Stimulated activated CD8-positive, alpha-beta memory T cell treated with anti-CD3 and anti-CD28 coated beads, Interleukin-7, amount 100 ng/mL, for 48 hours (primary cell): ENCODE measurements at places on chromosomes 13 and 19.

GRCh38 chr13:50375792-50376191 is 360.5 kb downstream of the KCNRG start:
- DNase-seq = no peak

DNA sequence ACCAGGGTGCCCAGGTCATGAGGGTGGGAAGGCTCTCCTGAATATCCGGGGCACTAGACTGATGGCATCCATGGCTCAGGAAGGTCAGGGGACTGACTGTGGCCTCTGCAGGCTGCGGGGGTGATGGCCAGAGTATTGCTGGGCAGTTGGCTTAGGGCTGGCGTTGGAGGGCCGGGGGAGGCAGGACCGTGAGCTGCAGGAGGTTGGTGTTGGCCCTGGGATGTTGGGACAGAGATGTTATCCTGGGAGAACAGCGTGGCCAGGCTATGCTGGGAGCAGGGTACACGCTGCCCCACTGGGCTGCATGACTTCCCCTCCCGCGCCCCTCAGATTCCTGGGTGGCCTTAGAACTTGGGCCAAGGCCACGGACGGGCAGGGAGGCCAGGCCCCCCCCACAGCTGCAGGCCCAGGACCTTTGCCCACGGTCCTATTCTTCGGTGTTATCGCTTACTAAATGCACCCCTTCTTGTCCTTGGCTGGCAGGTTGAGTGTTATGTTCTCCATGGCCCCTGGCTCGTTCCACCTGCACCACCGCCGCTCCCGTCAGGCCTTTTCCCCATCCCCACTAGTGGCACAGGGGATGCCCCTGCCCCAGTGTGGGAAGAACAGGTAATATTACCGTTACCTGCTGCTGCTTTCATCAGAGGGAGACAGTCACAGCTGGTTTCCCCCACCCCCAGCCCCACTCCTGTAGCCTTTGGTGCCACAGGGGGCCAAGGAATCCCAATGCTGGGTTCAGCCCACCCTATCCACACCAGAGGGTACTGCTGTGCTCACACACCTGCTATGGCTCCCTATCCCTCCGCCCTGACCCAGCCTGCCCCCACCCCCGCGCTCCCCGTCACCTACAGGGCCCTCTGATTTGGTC is 3.2 kb upstream of the ISYNA1 start:
- DNase-seq = no peak

DNA sequence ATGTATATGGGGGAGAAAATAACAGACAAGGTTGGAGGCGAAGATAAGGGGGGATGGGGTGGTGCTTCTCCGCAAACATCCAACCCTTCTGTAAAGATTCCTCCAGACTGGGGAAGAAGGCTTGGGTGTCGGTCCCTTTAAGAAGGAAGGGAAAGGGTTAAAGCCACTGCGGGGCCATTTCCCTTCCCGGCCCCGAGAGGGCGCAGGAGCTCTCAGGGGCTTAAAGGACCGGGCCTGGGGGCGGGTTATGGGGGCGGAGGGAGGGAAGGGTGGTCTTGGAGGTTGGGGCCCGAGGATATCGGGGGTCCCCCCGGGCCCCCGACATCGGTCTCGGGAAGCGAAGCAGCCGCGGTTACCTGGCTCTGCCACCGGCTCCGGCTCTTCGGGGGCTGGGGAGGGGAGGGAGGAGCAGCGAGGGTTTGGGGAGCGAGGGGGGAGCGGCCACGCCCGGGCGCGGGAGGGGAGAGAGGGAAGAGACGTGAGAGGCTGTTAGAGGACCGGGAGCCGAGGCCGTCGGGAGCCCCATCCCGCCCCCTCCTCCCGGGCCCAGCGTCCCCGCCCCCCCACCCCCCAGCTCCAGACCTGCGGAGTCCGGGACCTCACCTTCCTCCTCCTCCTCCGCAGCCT is 2.8 kb downstream of the TNNT1 start:
- no peak for DNase-seq

DNA sequence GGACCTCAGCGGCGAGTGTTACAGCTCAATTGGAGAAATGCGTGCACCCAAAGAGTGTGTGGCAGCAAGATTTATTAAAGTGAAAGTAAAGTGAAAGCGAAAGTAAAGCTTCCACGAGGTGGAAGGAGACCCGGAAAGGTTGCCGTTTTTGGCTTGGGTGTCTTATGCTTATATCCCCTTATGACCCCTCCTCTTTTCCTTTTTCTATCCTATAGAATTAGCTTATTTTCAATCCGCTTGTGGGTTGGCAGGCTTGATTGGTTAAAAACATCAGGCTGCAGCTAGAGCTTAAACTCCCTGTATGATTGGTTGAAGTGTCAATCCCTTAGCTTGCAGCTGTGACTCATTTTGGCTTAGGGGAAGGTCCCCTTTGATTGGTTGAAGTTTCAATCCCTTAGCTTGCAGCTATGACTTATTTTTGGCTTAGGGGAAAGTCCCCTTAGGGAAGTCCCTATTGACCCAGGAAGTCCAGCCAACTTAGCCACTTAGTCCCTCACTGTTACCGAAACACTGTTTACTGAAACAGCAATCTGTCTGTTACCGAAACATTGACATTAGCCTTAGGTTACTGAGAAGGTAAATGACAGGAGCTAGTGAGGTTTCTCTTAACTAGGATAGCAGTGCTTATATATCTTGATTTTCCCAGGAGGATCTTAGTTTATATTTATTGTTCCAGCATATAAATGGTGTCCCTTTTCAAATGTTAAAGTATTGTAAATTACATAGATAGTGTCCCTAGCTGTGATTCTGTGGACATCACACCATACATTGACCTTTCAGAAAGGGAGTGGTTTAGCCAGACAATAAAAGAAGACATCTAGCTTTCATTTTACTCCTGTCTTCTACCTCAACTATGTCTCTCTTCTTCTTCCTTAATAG is 575.8 kb downstream of the DACH1 start:
- peak; percentile 10 for DNase-seq

DNA sequence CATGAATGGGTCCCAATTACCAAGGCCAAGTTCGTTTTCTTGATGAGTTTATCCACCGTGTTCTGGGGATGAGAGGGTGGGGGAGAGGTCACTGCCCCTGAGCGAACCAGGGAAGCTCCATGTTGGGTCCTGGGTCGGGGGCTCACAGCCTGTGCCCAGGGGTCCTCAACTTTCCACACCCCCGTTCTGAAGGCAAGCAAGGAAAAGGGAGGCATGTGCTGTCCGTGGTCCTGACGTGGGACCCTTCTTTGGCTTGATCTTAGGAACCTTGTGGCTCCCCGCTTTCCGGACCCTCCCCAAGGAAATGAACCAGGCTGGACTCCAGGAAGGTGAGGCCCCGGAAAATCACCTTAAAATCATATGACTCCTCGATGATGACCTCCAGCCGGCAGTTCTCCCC is 18.2 kb upstream of the MEIS3 start:
- DNase-seq = no peak

- DNase-seq = no peak
Observed at GRCh38 chr19:32317086-32317485, 28.3 kb upstream of the ZNF507 start.

- no peak for DNase-seq
Observed at GRCh38 chr13:27425158-27425917, 919 bp downstream of the GTF3A start.

DNA sequence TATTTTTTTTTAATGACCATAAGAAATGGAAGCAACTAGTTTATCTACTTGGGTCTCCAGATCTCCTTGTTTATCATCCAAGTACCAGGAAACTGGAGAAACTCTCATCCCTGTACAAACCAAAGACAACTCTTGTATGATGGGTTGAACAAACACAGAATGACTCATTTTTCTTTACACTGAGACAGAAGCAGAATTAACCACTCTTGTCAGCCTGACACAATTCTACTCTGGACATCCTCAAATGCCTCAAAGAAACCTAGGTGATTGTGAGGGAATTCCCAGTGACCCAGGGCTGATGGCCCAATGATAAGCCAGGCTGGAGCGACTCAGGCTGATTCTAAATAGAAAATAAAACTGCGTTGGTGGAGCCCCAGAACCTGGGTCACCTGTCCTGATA is 151.5 kb downstream of the ZNF737 start:
- no peak for DNase-seq

DNA sequence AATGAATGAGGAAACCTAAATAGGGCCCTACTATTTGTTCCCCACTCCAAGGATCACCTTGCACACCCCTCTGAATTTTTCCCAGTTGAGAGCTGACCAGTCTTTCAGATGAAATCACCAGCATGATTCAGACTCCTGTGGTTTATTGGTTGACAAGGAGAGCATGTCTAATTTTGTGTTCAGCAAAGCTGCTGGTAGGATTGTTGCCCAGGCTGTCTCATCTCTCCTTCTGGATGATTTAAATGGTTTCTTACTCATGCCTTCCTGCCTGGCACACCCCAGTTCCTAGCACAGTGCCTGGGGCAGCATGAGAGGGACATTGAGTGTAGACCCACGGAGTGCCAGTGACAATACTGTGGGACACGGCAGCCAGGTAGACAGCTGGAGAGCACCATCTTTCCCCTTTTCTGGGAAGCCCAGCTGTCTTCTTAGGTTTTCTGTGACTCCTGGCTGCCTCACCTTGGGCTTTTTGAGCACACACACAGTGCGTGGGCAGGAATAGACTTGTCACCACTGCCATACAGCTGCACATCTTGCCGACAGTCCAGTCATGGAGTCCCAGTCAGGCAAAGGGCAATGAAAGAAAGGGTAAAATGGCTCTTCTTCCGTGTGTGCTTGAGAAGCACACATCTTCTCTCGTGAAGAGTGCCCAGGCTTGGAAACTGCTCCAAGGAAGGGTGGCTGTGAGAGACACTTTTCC is 12.3 kb downstream of the FGF9 start:
- DNase-seq = no peak

DNA sequence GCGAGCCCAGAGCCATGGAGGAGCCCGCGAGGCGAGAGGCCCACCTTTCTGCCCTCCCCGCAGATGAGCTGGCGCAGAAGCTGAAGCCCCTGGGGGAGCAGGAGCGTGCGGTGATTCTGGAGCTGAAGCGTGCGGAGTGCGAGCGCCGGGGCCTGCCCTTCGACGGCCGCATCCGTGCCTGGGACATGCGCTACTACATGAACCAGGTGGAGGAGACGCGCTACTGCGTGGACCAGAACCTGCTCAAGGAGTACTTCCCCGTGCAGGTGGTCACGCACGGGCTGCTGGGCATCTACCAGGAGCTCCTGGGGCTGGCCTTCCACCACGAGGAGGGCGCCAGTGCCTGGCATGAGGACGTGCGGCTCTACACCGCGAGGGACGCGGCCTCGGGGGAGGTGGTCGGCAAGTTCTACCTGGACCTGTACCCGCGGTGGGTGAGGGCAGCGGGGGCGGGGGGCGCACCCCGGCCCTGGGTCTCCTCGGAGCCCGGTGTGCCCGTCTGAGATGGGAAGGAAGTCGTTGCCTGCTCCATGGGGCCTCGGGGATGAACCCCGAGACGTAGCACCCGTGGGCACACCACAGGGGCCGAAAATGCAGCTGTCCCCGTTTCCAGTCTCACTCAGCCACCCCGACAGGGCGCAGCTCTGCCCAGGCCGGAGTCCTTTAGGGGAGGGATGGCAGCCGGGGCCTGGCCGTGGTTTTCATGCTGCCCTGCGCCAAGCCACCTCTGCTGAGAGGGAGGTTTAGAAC is 12.1 kb upstream of the ZNF554 start:
- DNase-seq = no peak

- peak; percentile 53 for DNase-seq
Observed at GRCh38 chr19:50537769-50538230, 24.1 kb upstream of the ASPDH start.

GRCh38 chr13:101626925-101627555 is 174.6 kb downstream of the ITGBL1 start:
- DNase-seq = no peak

DNA sequence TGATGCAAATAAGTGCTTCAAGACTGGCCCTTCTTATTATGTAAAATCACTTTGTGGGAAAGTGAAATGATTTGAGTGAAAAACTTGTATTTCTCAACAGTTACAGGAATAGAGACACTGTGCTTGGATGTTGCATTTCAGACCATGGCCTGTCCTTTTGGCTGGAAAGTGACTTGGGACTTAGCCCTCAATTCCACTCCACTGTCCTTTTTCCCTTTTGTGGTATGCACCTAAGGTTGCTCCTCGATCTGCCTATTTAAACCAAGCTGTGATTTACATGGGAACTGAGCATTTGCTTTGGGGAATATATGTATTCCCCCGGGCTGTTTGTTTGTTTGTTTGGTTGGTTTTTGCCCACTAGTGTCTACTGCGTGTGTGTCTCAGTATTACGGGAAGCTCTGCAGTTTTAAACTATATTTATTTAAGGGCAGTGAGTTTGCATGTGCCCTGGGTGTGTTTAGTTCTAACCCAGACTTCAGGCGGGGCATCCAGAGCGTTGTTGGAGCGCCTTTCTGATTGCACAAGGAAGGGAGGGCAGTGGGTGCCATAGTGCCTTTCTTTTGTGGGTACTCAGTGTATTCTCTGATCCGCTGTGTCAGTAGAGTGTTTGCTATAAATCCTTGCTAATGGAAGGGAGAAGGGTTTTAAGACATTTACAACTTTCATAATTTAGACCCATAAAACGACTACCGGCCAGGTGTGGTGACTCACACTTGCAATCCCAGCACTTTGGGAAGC is 18.2 kb upstream of the RNF113B start:
- no peak for DNase-seq

GRCh38 chr19:3186160-3186688 is 494 bp downstream of the NCLN start:
- DNase-seq = no peak

GRCh38 chr19:34926361-34926684 is 380 bp upstream of the ZNF30 start:
- no peak for DNase-seq

- DNase-seq = no peak
Observed at GRCh38 chr19:45172611-45173208, 5.3 kb downstream of the TRAPPC6A start.

DNA sequence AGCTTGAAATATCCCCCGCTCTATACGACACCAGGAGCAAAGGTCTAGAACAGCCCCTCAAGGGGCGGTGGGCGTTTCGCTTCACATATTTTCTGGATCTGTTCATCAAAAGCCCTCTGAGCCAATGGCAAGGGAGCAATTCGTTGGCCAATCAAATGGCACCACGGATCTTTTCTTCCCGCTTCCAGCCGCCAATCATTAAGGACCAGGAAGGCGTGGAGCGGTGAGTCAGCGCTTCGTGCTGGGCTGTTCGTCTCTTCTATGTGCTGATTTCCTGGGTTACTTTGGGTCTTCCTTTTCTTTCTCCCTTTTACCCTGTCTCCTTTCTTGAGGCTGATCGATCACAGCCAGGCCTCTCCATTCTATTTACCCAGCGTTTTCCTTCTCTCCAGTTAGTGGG is at the start of gene NLRP4:
TSS of gene NLRP4 (plus strand) at position 201 of the 400 bp plus-strand sequence. CDS start 15,541 bp downstream, outside the sequence.
- no peak for DNase-seq

GRCh38 chr13:98751367-98751782 is 1.1 kb downstream of the SLC15A1 start:
- DNase-seq = no peak

DNA sequence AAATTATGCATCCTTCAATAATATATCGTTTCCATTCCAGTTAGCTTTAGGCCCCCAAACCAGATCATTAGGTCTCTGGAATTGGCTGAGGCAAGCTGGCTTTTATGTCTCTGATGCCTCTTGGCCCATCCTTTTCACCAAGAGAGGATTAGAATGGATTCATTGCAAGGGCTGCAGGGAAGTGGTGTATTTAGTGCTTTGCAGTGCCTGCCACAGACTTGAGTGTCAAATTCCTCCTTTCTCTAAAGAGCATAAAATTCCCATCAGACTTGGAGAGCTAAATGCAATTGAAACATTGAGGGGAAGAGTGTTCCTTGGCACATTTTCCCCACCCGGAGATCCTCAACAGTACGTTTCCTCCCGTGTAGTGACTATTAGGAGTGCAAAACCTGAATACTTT is 302.6 kb downstream of the ATP8A2 start:
- no peak for DNase-seq

GRCh38 chr19:20840371-20840770 is 64.3 kb downstream of the ZNF66 start:
- no peak for DNase-seq
